ENCODE measurements at places on chromosomes 2 and 18.

- DNase-seq: no peak
Measured at GRCh38 chr2:158414538-158414937, 42.0 kb downstream of the CCDC148 start.

- DNase-seq: peak; percentile 17
Measured at GRCh38 chr2:240922982-240923537, 16.9 kb downstream of the CROCC2 start.

- no peak for DNase-seq
Measured at GRCh38 chr2:8234757-8235374, 447.0 kb upstream of the ID2 start.

DNA sequence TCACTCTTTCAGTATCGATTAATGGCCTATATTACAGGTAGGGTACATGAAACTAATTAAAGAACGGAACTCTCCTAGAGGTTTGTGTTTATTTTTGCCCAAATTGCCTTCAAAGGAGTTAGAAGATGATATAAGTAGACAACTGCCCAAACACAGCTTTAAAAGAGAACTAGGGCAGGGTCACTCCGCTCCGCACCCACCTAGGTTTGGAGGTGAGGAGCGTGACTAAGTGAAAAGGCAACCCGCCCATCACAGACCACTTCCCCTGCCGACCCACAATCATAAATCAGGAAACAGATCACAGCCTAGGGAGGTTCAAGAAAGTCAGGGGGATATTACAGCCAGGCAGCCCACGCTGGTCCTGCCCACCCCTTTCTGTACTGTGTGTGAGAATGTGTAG, 166.7 kb downstream of the C1D start:
- no peak for DNase-seq

GRCh38 chr18:36089001-36089400, 21.6 kb upstream of the RPRD1A start:
- DNase-seq: no peak

DNA sequence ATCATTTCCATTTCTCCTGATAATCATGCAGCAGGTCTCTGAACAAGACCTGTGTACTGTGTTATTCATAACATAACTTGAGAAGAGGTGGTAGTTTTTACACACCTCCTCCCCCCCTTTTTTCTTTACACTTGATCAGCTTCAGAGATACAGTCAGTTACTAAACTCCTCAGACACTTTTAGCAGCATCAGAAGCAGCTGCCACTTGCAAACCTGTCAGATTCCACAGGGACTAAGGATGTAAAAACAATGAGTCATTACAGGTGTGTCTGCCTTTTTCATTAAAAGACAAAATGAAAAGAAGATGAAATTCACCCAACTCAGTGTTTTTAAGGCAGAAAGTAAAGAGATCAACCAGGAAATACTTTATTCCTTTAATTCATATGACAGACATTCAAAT, 254.0 kb downstream of the NRXN1 start:
- no peak for DNase-seq

- DNase-seq: no peak
Measured at GRCh38 chr2:195466427-195466826, 190.6 kb upstream of the SLC39A10 start.

- DNase-seq: no peak
Measured at GRCh38 chr2:126882181-126882580, 16.5 kb upstream of the TEX51 start.

DNA sequence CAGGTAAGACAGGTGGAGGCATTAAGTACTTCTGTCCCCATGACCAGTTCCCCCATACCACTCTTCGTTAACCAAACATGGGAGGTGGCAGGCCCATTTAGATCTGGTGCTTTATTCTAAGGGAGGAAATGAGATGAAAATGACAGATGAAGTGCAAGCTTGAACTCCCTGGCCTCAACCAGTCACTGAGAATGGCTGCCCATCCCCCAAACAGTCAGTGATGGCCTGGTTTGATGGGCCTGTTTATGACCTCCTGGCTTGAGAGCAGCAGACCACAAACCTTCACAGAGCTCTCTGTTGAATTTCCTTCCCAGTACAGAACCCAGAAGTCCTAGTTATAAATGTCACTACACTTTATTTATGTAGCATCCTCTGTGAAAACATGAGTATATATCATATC, 31.1 kb downstream of the EPAS1 start:
- no peak for DNase-seq

- DNase-seq: no peak
Measured at GRCh38 chr2:236677368-236677767, 107.7 kb downstream of the ACKR3 start.

- no peak for DNase-seq
Measured at GRCh38 chr2:16640001-16640700, 25.5 kb downstream of the CYRIA start.

GRCh38 chr2:32357318-32358110, 691 bp downstream of the BIRC6 start:
- DNase-seq: no peak

DNA sequence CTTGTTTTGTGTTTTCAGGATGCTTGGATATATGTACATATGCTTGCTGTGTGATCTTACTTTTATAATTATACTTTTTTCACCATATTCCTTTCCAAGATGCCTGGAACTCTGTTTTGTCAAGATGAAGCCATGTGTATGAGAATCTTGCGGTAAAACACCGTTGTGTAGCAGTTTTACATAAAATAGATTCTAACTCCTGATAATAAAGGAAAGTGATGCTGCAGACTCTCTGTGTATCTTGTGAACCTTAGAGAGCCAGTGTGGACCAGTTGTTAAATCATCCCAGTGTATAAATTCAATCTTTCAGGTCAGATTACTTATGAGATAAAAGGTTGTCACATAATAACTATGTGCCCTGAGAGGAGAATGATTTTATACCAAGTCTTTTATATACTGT, 12.5 kb upstream of the ITGA4 start:
- no peak for DNase-seq

GRCh38 chr18:13984080-13984479, 68.7 kb upstream of the MC2R start:
- DNase-seq: no peak

Data from dorsolateral prefrontal cortex (tissue), 122 donors.